HFFc6 (cell line): ENCODE measurements at places on chromosomes 16 and 17.

GRCh38 chr16:83843657-83844056 is 35.9 kb downstream of the HSBP1 start:
- DNase-seq, result no peak

GRCh38 chr17:57228911-57229310 is 27.4 kb upstream of the MSI2 start:
- DNase-seq, result no peak

DNA sequence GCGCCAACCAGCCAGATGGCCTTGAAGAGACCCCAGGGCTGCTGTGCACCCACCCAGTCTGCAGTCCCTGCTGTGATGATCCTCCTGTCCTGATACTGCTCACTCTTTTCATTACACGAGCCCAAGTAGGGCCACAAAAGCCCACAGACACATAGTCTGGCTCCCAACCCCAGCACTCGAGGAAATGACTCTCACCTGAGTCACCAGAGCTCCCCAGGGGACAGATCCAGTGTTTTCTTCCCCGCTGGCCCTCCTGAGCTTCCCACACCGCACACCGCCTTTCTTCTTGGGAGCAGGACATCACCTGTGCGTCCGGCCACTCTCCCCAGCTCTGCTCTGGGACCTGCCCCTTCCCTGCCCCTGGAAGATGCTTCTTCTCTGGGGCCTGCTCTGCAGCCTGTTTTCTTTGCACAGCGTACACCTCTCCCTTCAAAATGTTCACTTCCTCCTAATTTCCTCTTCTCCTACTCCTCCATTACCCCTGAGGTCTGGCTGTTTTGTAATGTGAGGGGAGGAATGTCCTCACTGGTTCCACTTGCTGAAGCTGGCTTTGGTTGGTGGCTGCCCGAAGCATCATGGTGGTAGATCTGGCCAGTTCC is 2.0 kb upstream of the SCN4A start:
- peak; percentile 43 for DNase-seq

DNA sequence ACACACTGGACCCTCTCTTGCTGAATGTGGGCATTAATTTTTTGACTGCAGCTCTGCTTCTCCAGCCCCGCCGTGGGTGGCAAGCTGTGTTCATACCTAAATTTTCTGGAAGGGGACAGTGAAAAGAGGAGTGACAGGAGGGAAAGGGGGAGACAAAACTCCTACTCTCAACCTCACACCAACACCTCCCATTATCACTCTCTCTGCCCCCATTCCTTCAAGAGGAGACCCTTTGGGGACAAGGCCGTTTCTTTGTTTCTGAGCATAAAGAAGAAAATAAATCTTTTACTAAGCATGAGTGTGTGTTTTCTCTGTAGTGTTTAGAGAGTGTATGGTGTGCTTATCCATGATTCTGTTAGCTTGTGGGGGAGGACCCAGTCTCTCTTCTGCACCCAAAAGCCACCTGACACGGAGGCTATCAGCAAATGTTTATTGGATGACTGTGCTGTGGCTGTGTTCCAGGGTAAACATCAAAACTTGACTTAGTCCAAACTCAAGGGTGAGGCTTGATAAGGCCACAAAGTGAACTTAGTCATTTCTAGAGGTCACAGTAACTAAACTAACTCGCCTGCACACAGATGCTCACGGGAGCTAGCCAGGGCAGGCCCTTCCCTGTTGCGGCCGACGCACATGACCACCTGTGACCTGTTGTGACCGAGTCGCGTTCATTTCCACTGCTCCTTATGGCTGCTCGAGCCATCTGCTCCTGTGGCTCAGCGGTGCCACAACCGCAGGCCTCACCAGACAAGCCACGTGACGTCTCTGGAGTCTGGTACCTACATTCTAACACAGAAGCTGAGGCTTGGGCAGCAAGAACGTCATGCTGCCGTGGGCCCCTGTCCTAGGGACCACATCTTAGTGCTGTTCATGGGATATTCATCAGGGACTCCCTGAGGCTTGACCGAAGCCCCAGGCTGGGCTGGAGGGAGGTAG is 9.8 kb upstream of the MED11 start:
- DNase-seq, result no peak

- DNase-seq, result no peak
Observed at GRCh38 chr17:17537311-17538099, 41.3 kb upstream of the RASD1 start.
